Kidney glomerular epithelial cell (primary cell): ENCODE measurements at places on chromosomes 3 and 15.
A peak's percentile ranks its signal among the peaks of the same experiment; 100 is the strongest.

- no peak for DNase-seq
Observed at GRCh38 chr3:21174461-21174860, 576.5 kb downstream of the ZNF385D start.

- no peak for DNase-seq
Observed at GRCh38 chr3:70981231-70981880, 602.2 kb downstream of the FOXP1 start.

- DNase-seq, result no peak
Observed at GRCh38 chr15:67161881-67162280, 92.6 kb downstream of the AAGAB start.

DNA sequence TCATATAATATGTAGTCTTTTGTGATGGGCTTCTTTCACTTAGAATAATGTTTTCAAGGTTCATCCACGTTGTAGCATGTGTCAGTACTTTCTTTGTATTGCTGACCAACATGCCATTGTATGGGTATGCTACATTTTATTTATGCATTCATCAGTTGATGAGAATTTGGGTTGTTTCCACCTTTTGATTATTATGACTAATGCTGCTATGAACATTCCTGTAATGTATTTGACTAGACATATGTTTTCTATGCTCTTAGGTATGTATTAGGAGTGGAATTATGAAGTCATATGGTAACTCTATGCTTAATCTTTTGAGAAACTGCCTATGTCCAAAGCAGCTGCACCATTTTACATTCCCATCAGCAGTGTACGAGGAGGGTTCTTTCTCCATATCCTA lies 3.2 kb upstream of the PODXL2 start:
- DNase-seq, result no peak

- peak; percentile 97 for DNase-seq
Observed at GRCh38 chr15:74460871-74461846, at the start of gene UBL7. Gene UBL7, minus strand, starts transcription at chr15:74461160. Its CDS starts 2,293 bp downstream, at chr15:74458867.
